ENCODE measurements at places on chromosomes 12 and 14. TPM values are rescaled to one million over a fixed set of nuclear protein-coding genes. Genes with fewer than 3 reads are reported as not detected.

The FOXN4 gene
- total RNA-seq: 0.08 TPM

The PRR13 gene
- total RNA-seq: 339 TPM

The KRT8 gene
- 5,279 TPM for total RNA-seq

The SVOP gene
- not detected for total RNA-seq

The VEZT gene
- 68.3 TPM for total RNA-seq

The CD69 gene
- not detected for total RNA-seq

The PLEK2 gene
- 25.3 TPM for total RNA-seq

The RABGGTA gene
- 15.8 TPM for total RNA-seq

The NRL gene
- total RNA-seq: 0.80 TPM

The RAP1B gene
- 179 TPM for total RNA-seq

Data from A549 treated with dexamethasone at 1 μM for 4 hours (cell line).